ENCODE measurements at places on chromosomes 1 and 21.

DNA sequence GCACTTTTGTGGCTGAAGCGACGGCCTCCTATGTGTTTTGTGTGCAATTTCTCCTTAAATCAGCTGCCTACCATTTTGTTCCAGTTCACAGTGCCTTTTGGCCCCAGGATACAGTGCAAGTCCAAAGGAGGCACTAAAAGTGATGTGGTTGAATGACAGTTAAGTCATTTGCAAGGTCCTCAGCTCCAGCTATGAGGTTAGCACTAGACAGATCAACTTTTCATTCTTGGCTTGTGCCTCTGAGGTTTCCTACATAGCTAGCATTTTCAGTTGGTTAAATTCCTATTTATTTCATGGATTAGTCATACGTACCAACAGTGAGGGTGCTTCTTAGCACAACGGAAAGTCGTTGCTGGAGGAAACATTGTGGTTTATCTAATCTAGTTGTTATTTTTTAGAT, 59.3 kb upstream of the NTPCR start:
- peak; percentile 17 for DNase-seq

- no peak for DNase-seq
These were observed 38.1 kb upstream of the EPHA8 start for GRCh38 chr1:22525211-22525610.

GRCh38 chr1:109152196-109152595, 38.3 kb downstream of the ELAPOR1 start:
- DNase-seq = no peak

GRCh38 chr1:6601923-6602668, 573 bp downstream of the KLHL21 start:
- DNase-seq = no peak

GRCh38 chr1:172851856-172852255, 193.0 kb downstream of the FASLG start:
- no peak for DNase-seq

DNA sequence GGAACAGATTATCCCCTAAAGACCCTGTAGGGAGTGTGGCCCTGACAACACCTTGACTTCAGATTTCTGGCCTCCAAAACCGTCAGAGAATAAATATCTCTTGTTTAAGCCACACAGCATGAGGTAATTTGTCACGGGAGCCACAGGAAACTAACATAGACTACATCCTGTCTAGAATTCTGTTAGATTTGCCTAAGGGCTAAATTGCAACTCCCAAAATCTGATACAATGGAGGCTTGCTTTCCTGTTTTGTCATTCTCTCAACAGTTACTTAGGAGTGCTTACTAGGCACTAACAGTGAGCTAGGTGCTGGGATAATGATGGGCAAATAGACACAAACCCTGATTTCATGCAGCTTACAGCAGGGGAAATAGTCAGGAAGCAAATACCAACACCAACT, 141.6 kb downstream of the MIS18A start:
- no peak for DNase-seq

DNA sequence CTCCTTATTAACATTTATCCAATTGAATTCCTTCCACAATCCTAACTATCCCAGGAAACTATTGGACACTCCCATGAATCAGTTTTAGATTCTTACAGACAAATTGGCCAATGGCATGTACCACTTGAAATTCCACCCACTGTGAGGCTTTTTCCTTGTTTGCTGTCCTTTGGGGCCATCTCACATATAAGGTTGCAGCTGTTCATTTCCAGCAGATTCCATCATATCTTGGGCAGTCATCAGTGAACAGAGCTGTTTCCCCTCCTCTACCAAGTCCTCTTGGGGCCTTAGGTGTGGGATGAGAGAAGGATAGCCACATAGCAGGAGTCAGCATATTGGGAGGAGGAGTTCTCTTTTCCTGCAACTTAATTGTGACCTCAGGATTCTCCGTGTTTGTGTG, 109.1 kb downstream of the HHAT start:
- DNase-seq = no peak

GRCh38 chr1:221392453-221392852, 349.4 kb downstream of the DUSP10 start:
- DNase-seq = no peak

DNA sequence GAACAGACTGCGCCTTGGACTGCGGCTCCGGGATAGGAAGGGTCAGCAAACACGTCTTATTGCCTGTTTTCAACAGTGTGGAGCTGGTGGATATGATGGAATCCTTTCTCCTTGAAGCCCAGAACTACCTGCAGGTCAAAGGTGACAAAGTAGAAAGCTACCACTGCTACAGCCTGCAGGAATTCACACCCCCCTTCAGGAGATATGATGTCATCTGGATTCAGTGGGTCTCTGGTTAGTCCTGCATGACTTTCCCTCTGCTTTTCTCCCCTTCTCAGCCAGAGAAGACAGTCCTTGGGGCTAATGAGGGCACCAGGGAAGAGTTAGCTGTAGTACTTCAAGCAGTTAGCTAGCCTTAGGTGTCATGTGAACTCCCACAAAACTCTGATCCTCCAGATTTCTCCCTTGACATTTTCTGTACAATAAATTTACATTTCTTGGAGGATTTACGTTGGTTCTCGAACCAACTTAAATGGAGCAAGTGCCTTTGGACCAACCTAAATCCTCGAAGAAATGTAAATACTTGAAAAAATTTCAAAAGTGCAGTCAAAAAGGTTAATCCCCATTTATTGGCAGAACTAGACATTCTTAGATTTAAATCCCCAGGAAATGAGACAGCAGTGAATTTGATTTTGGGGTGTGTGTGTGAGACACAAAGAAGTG, 20.9 kb downstream of the NTMT2 start:
- DNase-seq = peak; percentile 56

DNA sequence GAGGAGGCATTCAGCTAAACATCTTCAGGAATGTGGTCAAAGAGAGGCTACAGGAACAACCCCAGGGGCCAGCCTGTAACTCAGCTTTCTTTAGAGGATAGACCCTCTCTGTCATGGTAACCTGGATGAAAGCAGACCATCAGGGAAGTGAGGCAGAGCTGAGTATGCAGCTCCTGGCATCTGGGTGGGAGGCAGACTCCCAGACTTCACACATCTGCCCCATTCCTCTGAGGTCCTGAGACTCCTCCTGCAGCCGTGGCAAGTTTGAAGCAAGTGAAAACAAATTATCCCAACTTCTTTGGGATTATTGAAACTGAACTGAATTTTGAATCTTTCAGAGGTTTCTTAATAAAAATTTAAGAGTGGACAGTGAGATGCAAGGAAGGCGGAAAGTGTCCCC, 126.1 kb upstream of the KIAA0040 start:
- no peak for DNase-seq

GRCh38 chr1:179742717-179743678, at the start of gene FAM163A:
TSS of gene FAM163A (plus strand) at chr1:179743291. CDS start at chr1:179813098, 69,807 bp downstream.
- peak; percentile 61 for DNase-seq

- no peak for DNase-seq
These were observed 21.3 kb upstream of the RUNX1 start for GRCh38 chr21:35070436-35070835.

DNA sequence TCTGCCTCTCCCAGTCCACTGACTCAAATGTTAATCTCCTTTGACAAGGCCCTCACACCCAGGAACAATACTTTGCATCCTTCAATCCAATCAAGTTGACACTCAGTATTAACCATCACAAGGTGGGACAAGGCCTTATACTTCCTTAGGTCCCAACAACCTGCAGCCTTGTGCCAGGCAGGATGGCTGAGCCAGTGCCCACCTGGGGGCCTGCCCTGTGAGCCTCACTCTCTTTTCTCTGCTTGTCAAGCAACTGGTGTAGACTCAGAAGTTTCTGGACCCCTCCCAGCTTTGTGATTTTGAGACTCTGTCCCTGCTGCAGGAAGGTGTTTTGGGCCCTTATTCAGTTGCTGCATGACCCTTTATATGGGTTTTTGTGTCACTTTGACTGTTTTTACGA, 310.0 kb upstream of the C1orf174 start:
- no peak for DNase-seq

DNA sequence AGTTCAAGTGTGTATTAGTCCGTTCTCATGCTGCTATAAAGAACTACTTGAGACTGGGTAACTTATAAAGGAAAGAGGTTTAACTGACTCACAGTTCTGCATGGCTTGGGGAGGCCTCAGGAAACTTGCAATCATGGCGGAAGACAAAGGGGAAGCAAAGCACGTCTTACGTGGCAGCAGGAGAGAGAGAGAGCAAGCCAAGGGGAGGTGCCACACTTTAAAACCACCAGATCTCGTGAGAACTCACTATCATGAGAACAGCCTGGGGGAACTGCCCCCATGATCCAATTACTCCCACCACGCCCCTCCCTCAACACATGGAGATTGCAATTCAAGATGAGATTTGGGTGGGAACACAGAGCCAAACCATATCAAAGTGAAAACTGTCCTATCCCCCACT, 4.1 kb upstream of the MIS18A start:
- DNase-seq = no peak

DNA sequence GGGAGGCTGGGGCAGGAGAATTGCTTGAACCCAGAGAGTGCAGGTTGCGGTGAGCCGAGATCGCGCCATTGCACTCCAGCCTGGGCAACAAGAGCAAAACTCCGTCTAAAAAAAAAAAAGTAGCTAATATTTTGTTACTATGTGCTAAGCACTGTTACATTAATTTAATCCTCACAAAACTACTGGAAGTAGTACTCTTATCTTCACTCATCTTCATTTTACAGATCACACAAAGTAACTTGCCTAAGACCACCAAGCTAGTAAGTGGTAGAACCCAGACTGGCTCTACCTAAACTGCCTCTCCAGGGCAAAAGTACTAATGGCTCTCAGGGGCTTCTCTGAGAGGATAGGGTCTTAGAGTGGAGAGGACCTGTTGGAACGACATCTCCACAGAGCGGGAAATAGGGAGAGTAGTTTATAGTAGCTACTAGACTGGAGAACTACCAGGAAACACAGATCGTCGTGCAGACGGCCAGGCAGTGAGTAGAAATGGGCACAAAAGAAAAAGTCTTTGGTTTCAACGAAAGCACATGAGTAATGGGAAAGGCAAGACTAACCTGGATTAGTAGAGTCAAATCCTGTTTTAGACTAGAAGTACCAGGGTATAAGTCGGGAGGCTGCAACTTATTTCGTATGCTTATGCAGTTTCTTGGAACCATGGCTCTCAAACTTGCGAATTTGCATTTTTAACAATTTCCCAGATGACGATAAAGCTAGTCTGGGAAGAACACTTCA, 1.4 kb downstream of the CLCC1 start:
- no peak for DNase-seq

- DNase-seq = no peak
These were observed 143.2 kb downstream of the ATP6V1G3 start for GRCh38 chr1:198397208-198397808.

GRCh38 chr1:1540818-1541628, 599 bp upstream of the TMEM240 start:
- DNase-seq = no peak

DNA sequence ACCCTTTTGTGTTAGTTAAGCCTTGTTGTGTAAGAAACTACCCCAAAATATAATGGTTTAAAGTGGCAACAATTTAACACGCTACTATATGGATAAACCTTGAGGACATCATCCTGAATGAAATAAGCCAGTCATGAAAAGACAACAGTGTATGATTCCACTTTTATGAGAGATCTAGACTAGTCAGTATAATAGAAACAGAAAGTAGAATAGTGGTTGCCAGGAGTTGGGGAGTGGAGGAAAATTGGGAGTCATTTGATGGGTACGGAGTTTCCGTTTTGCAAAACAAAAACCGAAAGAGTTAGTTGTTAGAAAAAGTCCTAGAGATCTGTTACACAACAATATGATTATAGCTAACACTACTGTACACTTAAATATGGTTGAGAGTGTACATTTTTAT, 16.0 kb upstream of the CHIA start:
- DNase-seq = no peak

DNA sequence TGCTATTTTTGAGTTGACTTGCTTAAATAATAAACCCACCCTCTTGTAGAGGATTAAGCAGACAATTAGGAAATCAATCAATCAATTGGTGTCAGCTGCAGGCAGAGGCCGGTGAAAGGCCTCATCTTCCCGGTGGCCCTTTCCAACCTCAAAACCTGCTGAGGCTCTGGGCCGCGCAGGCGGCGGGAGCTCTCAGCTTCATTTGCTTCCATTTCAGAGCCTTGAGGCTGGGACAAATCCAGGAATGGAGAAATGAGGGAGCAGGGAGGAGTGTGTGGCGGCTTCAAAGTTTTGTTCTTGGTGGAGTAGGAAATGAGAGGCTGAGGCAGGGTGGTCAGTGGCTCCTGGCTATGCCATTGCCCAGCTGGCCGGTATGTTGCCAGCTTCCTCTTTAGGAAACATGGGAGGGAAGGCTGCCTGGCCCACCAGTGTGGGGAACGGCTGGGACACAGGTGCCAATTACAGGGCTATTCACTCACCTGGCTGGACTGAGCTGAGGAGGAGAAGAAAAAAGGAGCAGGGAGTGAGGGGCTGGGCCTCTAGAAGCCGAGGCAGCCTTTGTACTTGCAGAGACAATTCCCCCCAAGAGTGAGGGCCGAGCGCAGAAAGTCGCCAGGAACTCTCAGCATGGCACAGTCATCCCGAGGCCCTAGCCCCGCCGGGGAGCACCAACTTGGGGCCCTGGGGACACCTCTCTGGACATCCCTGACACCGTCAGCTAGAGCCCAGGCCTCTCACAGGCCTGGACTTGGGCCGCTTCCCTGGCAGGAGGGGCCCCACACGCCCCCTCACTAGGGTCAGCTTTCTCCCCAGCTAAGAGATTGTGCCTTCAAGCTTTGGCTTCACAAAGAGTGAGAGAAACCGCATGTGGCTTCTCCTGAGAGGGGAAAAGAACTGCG, 4.4 kb downstream of the POU3F1 start:
- DNase-seq = no peak

- no peak for DNase-seq
These were observed 30.6 kb downstream of the ARHGEF16 start for GRCh38 chr1:3485016-3485415.

GRCh38 chr1:21619375-21619947, 49.7 kb downstream of the RAP1GAP start:
- no peak for DNase-seq

DNA sequence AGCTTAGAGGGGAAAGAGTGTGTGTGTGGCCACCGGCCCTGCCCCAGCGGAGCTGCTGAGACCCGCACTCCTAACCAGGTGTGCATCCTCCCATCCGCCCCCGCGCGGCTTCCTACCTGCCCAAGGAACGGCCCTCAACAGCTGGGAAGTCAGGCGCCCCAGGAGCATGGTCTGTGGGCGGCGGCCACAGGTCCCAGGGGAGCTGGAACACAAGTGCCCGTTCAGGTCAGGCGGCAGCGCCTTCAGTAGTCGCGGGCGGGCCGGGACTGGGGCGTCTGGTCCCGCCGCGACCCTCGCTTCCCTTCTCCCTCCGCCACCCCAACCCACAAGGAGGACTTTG, 448 bp downstream of the AURKAIP1 start:
- DNase-seq = no peak

GRCh38 chr1:44077421-44077820, 41.2 kb upstream of the KLF17 start:
- DNase-seq = peak; percentile 72

DNA sequence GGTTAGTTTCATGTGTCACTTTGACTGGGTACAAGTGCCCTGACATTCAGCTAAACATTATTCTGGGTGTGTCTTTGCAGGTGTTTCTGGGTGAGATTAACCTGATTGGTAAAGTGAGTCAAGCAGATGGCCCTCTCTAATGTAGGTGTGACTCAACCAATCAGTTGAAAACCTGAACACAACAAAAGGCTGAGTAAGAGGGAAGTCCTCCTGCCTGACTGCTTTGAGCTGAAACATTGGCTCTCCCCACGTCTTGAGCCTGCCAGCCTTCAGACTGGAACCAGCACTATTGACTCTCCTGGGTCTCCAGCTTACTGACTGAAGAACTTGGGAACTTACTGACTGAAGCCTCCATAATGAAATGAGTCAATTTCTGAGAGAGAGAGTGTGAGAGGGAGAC, 70.0 kb upstream of the C21orf91 start:
- no peak for DNase-seq

GRCh38 chr1:226064816-226065248, 2.3 kb downstream of the H3-3A start:
- DNase-seq = no peak

GRCh38 chr1:67635055-67635809, 49.8 kb upstream of the GADD45A start:
- no peak for DNase-seq
